ENCODE measurements at places on chromosomes 16 and 17.

DNA sequence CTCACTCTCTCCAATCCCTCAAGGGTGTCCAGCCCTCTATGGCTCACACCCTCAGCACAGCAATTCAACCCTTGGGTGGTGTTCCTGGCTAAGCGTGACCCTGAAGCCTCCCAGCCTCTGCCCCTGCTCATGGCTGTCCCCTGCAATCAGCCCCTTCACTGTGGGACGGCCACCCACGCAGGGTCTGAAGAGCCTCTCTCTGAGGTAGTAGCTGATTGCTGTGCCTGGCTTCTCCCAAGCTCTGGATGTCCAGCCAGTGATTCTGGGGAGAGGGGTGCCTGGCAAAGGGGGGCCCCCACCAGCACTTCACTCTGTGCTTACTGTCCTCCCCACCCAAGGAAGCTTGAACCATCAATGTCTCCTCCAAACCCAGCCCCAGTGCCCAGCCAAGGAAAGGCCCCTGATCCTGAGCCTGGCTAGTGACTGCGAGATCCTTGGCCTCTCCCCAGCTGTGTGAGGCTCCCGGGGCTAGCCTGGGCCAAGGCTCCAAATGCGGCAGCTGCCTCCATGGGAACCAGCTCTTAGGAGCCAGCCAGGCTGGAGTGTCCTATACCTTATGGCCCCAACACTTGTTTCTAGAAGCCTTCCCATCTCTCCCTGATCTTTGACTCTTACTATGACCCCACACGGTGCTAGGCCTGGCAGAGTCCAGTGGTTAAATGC, 9.9 kb downstream of the MTSS2 start:
- DNase-seq, result no peak

DNA sequence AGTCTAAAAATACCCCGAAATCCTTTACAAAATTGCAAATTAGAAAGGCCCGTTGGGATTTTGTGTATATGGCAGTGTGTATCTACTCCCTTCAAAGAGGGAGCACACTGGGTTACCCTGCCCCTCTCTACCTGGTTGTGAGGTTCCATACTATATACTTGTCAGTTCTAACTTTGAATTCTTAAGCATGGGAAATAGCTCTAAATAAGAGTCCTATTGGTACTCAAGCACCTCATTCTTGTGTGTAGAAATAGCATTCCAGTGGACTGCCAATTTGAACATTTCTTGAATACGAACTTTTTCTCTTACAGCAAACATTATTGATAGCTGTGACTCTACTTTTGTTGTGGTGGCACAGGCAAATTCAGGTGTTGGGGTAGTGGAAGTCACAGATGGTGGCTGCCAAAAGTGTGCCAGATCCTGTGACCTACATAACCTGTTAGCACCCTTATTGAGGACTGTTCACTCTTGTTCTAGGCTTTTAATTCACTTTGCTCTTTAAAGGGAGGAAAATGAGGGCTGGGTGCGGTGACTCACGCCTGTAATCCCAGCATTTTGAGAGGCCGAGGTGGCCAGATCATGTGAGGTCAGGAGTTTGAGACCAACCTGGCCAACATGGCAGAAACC, 16.1 kb downstream of the ESRP2 start:
- DNase-seq, result no peak

- DNase-seq, result no peak
Measured at GRCh38 chr16:55711959-55712876, 56.4 kb downstream of the SLC6A2 start.

DNA sequence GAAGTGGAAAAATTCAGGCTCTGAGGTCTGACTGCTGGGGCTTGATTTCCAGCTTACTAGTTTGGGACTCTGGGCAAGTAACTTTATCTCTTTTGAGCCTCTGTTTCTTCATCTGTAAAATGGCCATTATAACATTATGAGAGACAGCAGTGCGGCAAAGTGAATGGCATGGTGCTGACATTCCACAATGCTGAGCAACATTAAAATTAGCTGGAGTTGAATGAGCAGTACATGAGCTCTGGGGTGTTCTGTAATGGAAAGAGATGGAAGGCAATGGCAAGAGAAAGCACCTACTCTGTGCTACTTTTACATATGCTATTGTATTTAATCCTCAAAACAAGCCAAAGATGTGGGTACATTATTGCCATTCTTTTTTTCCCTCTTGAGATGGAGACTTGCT, 535.7 kb upstream of the CDH11 start:
- no peak for DNase-seq

GRCh38 chr17:31696184-31696602, 162.9 kb downstream of the COPRS start:
- DNase-seq, result no peak

DNA sequence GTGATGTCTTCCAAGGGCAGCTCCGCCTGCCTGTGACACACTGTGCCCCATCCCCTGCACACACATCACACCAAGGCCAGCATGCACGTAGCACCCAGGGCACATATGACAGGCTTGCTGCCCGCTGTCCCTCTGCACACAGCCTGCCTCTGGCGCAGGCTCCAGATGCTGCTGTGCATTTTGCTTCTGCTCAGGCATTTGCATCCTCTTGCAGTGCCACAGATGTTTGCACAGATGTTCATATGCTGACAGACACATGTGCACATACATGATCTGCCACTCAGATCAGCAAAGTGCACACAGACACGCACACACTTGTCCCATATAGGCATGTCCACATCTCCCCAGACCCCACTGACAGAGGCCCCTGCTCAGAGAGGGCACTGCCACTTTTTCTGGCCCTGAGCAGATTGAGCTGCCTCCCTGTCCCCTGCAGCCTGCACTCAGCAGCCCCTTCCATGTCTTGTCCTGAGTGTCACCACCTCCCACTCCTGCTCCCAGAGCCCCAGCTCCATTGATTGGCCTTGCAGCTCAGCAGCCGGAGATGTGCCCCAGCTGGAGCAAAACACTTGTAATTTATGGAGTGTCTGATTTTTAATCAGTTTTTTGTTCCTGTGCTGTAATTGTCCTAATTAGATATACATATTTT, 115.1 kb upstream of the RPL38 start:
- no peak for DNase-seq

GRCh38 chr16:20849589-20850390, 43.5 kb downstream of the REXO5 start:
- peak; percentile 57 for DNase-seq

GRCh38 chr17:18964018-18964351, 12.0 kb downstream of the SLC5A10 start:
- no peak for DNase-seq

DNA sequence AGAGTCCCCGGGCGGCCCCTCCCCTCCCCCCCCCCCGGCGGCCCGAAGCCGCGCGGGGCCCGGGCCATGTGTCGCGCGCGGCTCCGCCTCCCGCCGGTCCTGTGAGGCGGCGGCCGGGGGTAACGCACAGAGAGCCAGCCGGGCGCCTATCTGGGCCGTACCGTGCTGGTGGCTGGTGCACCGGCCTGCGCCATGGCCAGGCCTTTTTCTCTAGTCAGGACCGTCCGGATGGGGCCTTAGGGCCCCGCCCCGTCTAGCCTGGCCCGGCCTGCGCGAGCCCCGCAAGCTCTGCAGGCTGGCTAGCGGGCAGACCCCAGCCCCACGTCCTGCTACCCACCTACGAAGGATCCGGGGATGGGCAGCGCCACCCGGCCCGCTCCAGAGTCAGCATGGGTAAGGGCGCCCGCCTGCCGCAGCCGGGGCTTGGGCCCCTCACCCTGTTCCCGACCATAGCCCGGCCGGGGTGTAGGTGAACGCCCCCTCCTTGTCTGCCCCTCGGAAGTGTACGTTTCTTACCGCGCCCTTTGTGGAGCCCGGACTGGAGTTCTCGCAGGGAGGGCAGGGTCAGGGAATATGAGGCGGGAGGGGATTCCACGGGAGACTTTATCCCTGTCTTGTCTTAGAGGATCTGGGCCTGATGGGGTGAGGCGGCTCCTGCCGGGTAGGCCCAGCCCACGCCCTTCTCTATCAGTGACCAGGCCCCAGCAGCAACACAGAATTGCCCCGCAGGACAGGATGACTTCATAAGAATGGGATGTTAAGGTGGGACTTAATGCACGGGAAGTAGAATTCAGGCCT, at the start of gene CENPT:
Gene CENPT, minus strand, starts transcription at position 630 of the 798 bp plus-strand sequence. CDS start 13,834 bp downstream, outside the sequence.
- DNase-seq, result no peak

DNA sequence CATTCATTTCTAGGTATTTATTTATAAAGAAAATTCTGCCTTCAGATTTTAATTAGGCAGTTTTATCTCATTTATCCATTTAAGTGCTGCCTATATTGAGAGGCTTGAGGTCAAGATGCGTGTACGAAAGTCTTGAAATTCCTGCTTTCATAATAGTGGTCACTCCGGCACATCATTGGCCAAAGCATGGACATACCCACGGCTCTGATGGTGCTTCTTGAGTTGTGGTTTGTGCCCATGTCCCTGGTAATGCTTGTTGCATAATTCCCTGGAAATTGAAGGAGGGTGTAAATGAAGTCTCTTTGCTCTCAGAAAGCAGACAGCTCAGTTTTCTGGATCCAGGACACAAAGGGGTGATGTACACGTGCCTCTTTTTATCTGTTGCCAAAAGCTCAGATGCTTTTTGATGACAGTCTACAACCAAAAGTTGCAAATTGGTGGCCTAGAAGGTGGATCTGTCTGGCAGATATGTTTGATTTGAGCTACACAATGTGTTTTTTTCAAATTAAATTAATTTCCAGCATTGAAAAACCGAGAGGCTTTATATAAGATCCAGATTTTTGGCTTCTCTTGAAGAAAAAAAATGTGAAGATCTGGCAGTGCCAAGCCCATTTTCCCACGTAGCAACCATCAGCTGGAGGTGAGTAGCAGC, 94.4 kb downstream of the SHISA9 start:
- DNase-seq, result no peak

DNA sequence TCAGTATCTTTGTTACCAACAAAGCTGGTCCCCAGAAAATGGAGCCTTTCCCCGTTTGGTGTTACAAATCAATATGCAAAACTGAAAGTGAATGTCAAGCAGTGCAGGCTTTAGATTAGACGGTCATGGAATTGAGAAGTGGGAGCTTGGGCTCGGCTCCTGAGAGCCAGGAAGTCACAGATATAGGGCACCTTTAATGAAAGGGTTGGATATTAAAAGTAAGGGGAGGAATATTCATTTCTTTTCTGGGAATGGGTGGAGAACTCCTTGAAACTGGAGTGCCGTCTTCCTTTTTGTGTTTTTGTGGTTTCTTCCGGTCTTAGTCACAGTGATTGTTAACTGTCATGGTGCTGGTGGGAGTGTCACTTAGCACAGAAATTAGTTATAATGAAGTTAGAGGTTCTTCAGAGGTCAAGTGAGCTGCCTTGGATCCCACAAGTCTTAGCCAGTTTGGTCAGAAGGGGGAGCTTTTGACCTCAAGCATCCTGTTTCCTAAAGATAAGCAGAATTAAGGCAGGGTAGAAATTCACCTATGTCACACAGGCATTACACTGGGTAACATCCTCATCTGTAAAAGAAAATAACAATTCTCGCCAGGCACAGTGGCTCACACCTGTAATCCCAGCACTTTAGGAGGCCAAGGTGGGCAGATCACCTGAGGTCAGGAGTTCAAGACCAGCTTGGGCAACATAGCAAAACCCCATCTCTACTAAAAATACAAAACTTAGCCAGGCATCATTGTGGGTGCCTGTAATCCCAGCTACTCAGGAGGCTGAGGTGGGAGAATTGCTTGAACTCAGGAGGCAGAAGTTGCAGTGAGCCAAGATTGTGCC, 9.6 kb upstream of the EIF1 start:
- peak; percentile 71 for DNase-seq

DNA sequence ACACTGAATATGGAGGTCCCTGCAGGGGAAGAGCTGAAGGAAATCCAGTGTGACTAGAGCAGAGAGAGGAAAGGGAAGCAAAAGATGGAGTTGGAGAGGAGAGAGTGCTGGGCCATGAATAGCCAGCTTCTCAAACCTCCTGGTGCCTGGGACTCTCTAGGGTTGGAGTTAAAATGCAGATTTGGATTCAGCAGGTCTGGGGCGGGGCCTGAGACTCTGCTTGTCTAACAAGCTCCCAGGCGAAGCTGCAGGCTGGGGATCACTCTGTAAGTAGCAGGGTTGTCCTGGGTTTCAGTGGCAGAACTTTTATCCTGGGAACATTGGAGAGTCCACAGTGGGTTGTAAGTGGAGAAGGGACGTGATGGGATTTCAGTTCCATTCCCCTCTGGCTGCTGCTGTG, 103.4 kb upstream of the PLCG2 start:
- DNase-seq, result no peak

GRCh38 chr16:78045865-78046581, 23.7 kb downstream of the CLEC3A start:
- no peak for DNase-seq

DNA sequence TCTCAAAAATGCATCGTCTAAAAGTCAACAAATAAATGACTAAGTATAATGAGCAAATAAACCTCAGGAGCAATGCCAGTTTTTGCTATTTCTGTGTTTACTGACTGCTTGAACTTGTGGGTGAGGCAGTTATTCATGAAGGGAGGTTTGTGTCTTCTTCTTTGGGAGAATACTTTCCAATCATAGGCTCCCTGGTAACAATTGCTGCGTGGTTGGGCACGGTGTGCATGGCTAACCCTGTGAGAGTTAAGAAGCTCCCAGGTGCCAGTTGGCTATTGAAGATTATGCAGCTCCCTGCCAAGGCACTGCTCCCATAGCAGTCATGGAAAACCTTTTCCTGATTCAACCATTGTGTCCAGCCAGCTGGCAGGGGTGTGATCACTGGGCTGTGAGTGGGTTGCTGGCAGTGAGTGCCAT, 775.9 kb upstream of the GOT2 start:
- DNase-seq, result no peak

DNA sequence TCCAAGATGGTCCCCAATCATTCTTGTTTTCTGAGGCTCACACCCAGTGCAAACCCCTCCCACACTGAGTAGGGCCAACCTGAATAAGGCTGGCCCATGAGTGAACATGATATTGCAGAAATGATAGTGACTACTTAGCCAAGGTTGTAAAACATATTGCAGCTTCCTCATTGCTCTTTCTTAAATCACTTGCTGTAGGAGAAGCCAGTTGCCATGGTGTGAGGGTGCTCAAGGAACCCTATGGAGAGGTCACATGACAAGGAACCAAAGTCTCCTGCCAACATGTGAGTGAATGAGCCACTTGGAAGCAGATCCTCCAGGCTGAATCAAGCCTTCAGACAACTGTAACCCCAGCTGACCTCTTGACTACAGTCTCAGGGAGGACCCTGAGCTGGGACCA, 191.4 kb downstream of the RGS9 start:
- DNase-seq, result no peak

- no peak for DNase-seq
Measured at GRCh38 chr17:50501054-50501453, 7.2 kb upstream of the MYCBPAP start.

DNA sequence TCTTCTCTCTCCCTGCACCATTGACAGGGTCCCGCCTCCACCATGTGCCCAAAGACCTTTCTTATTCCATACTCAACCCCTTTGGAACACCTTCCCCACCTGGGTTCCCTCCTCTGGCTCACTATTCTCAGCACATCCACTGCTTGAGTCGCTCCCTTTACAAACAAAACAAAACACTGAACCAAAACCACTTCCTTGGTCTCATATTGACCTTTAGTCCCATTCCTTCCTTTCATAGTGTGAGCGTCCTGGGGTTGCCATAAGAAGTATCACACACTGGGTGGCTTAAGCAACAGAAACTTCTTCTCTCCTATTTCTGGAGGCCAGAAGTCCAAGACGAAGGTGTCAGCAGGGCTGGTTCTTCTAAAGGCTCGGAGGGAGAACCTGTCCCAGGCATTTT, 6.1 kb upstream of the TNRC6C start:
- DNase-seq, result no peak

Data from naive thymus-derived CD8-positive, alpha-beta T cell (primary cell).